ENCODE measurements at places on chromosomes 13 and 19. TPM values are rescaled to one million over a fixed set of nuclear protein-coding genes. Genes with fewer than 3 reads are reported as not detected.

The ZNF431 gene
- total RNA-seq, result 20.2 TPM

The RNF225 gene
- total RNA-seq, result not detected

The ATXN8OS gene
- total RNA-seq, result not detected

The GADD45B gene
- total RNA-seq, result 185 TPM

The CYP4F8 gene
- total RNA-seq, result not detected

The CACNG7 gene
- total RNA-seq, result not detected

Data from aorta (tissue), 5 donors.